ENCODE measurements at places on chromosomes 7 and 10.

- no peak for DNase-seq
These were observed 1.9 kb upstream of the KPNA7 start for GRCh38 chr7:99209781-99210180.

- DNase-seq: peak; percentile 31
These were observed 105.2 kb upstream of the PPIF start for GRCh38 chr10:79241990-79242619.

DNA sequence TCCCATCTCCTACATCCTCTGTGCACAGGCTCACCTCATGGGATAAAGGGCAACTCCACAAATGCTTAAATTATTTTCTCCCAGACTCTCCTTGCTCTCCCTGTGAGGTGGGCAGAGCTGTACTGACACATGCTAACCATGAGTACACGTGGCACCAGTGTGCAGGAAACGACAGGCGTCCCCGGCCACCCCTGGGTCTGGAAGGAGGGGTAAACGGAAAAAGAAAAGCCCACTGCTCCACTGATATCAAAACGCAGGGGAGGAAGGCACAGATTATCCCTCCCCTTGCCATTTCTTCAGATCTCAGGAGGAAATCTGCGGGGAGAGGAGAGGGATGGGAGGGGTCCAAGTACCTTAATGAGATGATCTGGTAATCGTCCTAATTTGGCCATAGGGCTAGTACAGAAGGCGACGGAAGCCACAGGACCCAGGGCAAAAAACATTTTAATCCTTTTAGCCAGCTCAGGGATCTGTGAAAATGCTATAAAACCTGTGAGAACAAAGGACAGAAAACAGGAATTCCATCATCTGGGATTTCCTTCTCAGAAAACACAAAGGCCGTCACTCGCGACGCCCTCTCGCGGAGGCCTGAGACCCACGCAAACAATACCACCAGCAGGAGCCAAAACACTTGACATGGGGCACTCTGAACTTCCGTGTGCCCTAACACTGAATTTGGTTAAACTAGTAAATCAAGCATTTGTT, 17.8 kb upstream of the CH25H start:
- DNase-seq: no peak

GRCh38 chr10:22253580-22253882, 35.7 kb upstream of the EBLN1 start:
- peak; percentile 22 for DNase-seq

DNA sequence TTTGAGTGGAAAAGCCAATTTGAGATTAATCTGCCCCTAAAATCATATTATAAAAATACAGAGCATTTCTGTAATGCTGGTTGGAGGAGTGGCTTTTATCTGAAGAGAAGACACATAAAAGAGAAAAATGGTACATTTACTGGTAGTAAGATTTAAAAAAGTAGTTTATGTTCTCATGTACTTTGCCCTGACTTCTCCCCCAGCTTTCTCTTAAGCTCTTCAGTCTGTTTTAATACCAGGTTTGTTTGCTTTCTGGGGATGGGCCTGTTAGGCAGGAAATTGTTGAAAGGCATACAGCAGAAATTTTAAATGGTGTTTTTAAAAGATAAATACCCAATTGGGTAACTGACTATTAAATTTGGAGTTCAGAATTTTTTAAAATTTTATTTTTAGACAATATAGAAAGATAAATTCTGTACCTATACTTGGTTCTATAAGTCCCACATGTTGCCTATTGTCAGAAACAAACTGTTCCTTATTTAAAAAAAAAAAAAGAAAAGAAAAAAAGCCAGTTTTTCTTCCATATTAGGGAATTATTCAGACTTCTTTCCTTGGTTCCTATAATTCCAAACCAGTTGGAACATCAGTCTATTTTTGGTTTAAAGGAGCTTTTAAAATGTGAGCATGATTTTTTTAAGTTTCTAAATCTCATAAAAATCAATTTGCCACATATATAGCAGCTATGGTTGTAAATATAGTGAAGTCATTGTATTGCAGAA, 136.6 kb downstream of the ARID5B start:
- DNase-seq: no peak

DNA sequence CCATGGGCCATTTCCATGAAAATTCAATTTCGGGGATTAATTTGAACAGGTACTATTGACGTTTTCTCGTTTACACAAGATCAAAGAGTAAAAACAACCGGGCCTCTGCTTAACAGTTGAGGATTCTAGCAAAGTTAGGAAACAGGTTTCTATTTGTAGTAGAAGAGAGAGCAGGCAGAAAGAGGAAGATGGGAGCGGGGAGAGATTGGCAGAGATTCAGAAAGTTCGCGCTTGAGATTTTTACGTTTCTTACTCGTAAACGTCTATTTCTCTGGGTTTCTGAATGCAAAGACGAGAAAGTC, 571 bp upstream of the VWC2 start:
- DNase-seq: no peak

DNA sequence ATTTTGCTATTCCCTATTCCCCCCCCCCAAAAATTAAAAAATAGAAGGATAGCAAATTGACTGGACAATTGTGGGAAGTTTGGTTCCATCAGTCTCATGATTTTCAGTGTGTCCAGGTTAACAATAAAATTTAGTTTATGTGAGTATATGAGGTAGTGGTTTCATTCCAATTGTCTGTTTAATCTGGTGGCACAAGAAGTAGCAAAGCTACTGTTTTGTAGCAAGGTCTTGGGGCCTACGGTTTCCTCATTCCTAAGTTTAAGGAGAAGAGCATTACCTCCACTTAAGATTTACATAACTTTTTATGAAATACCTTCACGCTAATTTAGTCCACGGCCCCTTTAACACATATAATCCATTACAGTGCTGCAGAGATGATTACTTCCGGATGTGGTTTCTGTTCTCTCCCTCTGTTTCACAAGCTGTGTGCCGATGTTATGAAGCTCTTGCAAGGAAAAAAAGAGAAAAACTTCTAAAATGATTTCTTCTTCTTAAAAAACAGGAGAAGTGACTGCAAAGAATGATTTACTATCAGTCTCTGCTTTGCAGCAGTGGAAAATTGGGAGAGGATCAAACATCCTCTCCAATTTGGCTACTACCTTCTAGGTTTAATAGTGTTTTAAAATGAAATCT, 32.7 kb upstream of the NPVF start:
- no peak for DNase-seq

- no peak for DNase-seq
These were observed 107.7 kb upstream of the EEPD1 start for GRCh38 chr7:36045326-36045725.

DNA sequence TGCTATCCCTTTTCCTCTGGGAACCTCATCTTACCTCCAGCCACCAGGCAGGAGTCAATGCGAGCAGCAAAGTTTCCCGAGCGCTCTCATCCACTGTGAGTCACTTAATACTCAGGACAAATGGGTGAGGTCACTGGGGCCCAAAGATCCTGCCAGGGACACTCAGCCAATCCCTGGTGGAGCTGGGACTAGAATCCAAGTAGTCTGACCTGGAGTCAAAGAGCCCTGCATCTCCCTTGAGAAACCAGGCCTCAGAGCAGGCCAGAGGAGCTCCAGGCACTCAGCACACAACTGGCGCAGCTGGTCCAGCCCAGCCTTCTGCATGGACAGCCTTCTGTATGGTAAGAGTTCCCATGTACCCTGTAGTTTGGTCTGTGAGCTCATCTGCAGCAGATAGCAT, 142.3 kb downstream of the MAPK8 start:
- DNase-seq: no peak

GRCh38 chr7:47350425-47350824, 231.5 kb downstream of the TNS3 start:
- DNase-seq: no peak

- no peak for DNase-seq
These were observed 11.5 kb upstream of the MICU1 start for GRCh38 chr10:72637398-72637857.

- no peak for DNase-seq
These were observed 28.9 kb downstream of the FZD1 start for GRCh38 chr7:91293136-91293535.

GRCh38 chr10:123580426-123580825, 85.7 kb upstream of the GPR26 start:
- no peak for DNase-seq

DNA sequence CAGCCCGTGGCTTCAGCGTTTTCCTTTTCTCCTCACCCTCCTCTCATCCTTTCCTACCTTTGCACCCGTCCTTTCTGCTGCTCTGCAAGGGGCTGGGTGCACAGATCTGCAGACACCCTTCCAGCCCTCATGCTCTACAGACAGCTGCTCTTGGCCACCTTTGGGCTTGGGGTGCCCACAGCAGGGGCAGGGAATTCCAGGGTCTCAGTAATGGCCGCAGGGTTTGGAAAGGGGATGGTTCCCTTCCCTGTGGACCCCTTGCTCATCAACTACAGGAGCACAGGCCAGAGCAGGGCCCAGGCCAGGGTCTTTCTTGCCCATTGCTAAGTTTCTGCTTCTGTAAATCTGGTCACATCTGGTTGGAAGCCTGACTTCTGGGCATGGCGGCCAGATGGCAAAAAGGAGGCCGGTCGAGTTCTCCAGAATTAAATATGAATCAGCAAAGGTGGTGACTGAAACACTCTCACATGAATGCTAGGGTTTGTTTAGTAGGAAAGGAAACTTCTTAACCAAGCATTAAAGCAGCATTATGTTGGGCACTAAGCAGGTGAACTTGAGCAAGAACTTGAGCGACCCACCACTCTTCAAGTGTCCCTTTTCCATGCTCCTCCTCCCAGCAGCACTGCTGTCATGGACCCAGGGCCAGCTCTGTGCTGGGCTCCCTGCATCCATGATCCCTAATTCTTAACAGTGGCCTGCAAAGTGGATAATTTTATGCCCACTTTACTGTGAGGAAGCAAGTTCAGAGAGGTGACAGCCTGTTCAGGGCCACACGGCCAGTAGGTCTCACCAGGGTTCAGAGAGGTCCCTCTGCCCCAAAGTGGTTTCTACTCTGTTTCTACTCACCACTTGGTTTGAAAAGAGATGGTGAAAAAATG, 1.5 kb downstream of the ECHDC3 start:
- DNase-seq: no peak

- DNase-seq: no peak
These were observed 66.2 kb downstream of the COL13A1 start for GRCh38 chr10:69867699-69868558.

DNA sequence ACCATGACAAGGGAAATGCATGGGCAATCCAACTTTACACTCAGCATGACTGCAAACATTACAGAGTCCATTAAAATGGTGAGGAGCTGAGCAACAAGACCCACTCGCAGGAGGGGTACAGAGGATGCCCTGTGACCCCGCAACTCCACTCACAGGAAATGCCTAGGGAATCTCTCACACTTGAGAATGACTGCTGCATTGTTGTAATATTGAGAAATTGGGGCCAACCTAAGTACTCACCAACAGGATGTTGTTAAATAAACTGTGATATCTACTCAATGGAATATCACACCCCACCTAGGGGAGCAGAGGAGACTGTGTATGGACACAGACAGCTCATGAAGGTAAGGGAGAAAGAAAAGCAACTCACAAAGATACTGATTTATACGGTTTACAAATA, 53.4 kb upstream of the CAMK2B start:
- no peak for DNase-seq

DNA sequence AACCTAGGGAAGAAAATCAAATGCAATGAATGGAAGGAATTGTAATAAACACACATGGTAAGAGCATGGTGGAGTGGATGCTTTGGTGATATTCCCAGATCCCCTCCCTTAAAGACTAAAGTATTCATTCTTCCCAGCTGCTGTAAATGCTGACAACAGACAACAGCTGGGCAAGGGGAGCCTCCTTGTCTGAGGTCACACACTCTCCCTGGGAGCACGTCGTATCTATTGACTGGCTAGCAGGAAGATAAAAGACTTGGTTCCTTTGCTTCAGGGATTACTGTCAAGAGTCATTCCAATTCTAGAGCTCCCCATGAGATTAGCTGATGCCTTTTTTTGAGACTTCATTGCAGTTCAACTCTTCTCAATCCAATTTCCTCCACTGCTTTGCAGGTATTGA, 443.5 kb upstream of the ETV1 start:
- no peak for DNase-seq

DNA sequence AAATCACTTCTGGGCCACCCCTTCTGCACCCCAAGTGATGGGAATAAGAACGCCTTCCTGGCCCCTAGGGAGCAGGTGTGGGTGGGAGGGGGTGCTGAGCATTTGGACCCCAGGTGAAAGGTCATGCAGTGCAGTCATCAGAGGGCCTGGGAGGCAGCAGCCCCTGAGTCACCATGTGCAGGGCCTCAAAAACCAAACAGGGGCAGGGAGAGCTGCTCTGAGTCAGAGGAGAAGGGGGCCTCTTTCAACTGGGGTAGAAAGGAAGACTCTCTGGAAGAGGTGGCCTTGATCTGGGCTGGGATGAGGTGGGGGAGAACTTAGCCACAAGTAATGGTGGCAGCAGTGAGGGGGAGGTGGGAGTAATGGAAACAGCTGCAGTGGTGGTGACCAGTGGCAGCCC, 164.3 kb downstream of the BUB3 start:
- no peak for DNase-seq
